ENCODE measurements at places on chromosomes 5 and 9.

GRCh38 chr5:169201597-169201996, 99.3 kb downstream of the SLIT3 start:
- DNase-seq: no peak

DNA sequence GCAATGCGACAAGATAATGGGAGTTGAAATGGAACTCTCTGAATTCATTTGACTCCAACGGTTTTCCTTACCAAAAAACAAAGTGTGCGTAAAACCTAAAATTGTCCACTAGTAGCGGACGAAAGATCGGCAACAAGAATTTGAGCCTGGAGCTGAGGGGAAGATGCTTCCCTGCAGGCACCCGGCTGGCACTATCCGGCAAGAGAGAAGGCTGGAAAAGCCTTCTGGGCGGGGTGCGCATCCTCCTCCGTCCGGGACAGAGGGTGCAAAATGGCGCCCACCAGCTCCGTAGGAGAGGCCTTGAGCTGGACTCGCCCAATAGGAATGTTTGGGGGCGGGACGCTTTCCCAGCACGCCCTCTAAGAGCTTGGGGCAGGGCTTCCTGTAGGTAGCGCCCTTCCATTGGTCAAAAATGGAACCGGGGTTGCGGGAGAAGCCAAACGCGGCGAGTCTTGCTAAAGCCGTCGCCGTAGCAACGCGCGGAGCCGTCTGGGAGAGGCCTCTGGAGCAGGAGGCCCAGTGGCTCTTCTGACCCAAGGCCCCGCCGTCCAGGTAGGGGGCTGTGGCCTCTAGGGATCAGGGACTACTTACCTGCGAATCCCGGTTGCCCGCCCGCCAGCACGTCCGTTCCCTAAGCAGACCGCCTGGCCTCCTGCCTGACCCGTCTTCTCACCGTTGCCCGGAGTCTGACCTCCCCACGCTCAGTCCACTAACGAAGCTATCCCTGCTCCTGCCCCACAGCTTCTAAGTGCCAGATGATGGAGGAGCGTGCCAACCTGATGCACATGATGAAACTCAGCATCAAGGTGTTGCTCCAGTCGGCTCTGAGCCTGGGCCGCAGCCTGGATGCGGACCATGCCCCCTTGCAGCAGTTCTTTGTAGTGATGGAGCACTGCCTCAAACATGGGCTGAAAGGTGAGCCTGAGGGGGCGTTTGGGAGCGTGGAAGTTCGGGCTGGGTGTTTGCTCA, 9.2 kb downstream of the RUFY1 start:
- peak; percentile 99 for DNase-seq

DNA sequence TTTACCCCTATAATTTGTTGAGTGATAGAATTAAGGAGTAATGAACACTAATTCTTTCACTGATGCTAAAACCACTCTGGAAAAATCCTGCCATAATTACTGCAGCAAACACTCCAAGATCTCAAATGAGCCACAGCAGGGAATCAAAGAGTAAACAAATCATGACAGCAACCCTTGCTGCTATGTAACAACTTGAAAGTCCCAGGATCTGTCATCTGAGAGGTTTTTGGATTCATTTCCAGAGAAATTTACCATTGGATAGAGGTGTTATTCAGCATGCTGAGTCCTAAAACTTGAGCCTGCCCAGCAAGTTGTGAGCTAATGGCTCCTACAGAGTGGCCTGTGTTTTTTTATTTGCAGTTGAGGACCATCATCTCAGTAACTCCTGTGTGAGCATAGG, 59.2 kb downstream of the PRLR start:
- no peak for DNase-seq

GRCh38 chr5:119743927-119744326, 114.6 kb downstream of the FAM170A start:
- DNase-seq: peak; percentile 49

- peak; percentile 66 for DNase-seq
Measured at GRCh38 chr9:120729791-120730241, 15.5 kb upstream of the MEGF9 start.
